Motor neuron (in vitro differentiated cells): ENCODE measurements at places on chromosomes 7 and 10.

- ATAC-seq = no peak
Measured at GRCh38 chr10:35442028-35442427, 105.7 kb downstream of the CCNY start.

- ATAC-seq = no peak
Measured at GRCh38 chr7:98976396-98977185, 98.3 kb downstream of the TRRAP start.

- peak; percentile 50 for ATAC-seq
Measured at GRCh38 chr7:11185179-11185815, 211.6 kb downstream of the PHF14 start.

DNA sequence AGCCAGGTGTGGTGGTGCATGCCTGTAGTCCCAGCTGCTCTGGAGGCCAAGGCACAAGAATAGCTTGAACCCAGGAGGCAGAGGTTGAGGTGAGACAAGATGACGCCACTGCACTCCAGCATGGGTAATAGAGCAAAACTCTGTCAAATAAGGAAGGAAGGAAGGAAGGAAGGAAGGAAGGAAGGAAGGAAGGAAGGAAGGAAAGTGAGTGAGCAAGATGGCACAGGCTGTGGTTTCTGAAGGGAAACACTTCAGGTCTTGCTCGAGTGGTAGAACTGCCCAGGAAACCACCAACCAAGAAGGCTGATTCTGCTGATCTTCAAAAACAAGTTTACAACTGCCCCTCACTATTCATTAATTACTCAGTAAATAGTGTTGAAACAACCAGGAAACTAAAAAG lies 45.2 kb downstream of the EZH2 start:
- no peak for ATAC-seq

DNA sequence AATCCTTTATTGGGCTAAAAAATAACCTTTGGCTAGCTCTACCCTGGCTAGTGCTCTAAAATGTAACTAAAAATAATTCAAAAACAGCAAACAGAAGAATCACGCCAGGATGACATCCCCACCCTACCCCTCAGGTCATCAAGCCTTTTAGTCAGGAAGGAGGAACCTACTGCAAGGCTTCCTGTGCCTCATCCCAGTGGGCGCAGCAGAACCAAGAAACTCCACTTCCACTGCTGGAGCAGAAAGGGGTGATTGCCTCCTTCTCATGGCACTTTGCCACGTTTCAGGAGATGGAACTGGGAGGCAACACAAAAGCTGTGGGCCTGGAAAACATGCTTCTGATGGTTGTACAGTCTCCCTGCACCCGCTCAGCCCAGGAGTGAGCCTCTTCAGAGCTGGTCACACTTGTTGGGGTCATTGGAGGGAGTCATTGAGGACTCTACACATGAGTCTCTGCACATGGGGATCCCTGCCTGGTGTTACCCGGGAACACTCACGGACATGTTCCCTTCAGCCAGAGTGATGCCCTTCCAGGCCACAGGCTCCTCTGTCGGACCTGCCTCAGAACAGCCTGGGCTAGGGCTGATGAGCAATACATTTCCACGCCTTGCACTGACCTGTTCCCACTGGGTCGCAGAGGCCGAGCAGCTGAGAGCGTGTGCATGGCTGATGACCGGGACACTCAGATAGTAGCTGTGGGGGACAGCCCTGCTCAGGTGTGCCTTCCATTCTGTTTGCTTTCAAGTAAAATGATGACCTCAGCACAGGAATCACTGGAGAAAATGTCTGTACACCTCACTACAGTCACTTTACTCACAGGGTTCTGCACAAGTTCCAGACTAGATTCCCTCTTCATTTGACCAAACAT lies 355.3 kb downstream of the FGFR2 start:
- ATAC-seq = peak; percentile 51

DNA sequence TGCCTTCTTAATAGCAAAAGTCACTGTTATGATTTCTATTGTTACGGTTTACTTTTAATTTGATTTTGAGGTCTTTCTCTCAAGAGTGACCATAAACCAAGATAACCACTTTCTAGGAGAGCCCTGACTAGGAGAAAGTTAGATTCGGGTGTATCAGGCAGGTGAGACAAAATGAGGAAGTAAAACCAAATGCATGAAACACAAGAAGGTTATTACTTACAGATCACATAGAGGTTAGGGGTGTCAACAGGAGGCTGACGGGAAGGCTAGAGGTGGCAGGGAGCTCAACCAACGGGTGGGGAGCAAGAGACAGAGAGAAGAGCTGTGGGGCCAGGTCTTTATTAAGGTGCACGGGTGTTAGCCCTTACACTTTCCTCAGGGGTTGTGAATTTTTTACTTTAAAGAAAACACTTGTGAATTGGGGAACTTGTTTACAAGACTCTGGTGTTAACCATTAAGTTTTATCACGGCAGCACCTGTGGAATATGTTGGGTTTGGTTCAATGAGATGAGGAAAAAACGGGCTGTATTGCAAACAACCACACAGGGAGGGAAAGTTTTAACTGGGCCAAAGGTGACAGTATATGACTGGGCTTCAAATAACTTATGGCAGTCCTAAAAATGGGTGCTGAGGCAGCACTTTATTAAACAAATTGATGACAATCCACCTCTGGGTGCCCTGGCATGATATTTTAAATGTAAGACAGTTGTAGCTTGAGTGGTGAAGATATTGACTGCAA lies 154.9 kb downstream of the SDHAF3 start:
- no peak for ATAC-seq

DNA sequence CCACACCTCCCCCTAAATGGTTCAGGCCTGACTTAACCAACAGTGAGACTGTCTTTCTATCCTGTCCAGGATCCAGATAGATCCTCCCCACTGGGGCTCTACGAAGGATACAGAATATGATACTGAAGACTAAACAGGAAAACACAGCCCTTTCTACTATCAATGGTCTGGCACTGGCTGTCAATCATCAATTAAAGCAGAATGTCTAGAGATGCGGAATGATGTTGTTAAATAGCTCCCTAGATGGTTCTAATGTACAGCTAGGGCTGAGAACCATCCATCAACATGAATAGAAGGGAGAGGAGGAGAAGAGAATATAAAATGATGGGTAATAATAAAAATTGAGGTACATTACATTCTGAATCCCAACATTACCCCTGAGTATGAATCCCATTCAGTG lies 314.3 kb upstream of the CELF2 start:
- peak; percentile 72 for ATAC-seq

DNA sequence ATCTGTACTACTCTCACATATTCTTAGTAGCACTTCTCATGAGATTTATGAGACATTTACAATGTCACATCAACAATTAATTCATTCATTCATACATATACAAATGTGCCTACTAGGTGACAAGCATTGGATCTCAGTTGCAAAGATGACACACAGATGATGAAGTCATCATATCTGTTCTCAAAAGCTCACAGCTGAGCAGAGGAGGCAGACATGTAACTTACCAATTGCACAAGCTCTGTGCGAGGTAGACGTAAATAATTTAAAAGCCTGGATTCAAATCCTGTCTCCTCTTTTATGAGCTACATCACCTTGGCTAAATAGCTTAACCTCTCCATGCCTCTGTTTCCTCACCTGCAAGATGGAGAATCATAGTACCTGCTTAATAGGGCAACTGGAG lies 109.4 kb upstream of the FAM133B start:
- no peak for ATAC-seq

DNA sequence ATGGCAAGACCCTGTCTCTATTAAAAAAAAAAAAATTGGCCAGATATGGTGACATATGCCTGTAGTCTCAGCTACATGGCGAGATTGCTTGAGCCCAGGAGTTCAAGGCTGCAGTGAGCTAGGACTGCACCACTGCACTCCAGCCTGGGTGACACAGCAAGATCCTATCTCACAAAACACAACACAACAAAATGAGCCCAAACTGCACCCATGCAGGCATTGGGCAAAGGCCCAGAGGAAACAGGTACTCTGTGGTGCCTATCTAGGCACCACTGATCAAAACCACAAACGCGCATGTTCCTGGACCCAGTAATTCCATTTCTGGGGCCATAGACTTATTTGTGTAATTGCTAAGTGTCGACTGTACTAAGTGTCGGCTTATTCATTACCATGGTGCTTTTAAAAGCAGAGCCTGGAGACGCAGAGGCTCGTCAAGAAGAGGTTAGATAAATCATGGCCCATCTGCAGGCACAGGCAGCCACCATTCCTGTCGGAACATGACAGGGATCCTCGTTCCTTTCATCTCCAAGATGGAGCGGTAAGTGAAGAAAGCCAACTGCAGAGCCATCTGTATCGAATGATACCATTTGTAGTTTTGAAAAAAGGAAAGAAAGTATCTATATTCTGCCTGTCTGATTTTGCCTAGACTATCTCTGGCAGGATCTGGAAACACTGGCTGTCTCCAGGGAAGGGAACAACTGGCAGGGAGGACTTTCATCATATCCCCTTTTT lies 160.4 kb upstream of the RHEB start:
- ATAC-seq = no peak

GRCh38 chr10:99346247-99346646 lies 17.1 kb downstream of the CNNM1 start:
- peak; percentile 37 for ATAC-seq

GRCh38 chr10:84903320-84903719 lies 574.9 kb downstream of the CCSER2 start:
- ATAC-seq = no peak

DNA sequence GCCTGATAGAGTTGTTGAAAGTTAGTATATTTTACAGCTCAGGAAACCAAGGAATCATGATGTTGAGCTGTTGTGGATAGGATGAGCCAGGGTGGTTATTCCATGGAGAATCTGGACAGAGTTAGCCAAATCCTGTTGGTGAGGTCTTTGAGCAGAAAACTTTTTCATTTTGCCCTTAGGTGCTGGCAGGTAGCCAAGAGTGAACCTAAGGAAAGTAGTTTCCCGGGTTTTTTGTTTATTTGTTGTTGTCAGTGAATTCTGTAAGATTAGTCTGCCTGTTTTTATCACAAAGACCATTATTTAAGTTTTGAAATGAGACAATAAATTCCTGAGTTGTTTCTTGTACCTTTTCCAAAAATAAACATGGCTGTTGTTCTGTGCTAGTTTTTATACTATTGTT lies 61.0 kb downstream of the GALNT11 start:
- ATAC-seq = no peak

DNA sequence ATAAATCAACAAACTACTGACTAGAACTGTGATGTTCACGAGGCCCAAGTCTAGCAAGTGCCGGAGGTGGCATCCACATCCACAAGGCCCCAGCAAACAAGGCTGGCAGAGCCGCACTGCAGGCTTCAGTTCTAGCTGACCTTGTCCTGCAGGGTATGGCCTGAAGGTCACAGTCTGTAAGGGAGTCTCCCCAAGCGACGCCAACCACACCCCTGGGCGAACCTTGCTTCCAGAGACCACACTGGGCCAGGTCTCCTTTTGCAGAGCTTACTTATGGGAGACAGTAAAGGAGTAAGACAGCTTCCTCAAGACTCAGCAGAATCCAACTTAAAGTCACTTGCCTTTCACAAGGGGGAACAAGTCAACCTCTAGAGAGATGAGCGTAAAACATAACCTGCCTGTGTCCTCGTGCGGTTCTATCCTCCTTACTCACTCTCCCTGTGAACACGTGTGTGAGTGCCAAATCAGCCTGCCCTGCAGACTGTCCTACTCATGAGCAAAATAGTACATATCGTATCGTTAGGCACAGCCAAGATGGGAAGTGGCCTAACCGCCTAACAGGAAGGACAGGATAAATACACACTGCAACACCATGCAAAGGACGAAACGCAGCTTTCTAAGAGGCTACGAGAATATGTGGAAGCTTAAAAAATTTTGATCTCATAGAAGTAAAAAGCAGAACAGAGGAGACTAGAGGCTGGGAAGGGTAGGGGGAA lies 22.7 kb downstream of the FAM53B start:
- ATAC-seq = no peak

GRCh38 chr7:1093502-1093843 lies 5.6 kb downstream of the GPER1 start:
- peak; percentile 37 for ATAC-seq

DNA sequence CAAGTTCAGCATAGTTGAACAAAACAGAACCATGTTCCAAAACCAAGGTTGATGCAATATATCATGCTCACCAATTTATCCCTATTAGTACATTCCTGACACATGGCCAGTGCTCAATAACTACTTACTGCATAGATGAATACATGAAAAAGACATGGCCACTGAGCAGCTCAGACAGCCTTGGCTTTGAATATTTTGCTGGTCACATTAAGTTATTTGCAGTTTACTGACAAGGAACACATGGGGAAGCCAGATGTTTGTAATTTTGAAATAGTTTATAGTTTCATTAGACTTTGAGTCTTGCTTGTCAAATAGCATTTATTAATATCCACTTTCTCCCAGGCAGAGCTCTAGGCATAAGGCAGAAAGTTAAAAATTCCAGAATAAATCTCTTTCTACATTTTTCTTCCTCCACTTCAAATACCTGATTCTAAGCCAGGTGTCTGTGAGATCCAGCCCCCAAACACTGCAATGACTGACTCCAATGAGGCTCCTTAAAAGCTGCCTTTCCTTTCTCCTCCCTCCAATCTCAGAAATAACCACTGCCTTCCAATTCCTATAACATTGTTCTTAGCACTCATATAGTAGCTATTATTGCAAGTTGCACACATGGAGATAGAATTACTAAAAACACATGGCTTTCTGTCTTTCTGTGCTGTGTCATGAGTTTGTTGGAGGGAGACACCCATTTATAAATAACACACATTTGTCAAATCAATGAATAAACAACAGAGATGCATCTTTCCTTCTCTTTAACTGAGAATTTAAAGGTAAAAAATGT lies 91.3 kb downstream of the PCGF5 start:
- ATAC-seq = no peak

DNA sequence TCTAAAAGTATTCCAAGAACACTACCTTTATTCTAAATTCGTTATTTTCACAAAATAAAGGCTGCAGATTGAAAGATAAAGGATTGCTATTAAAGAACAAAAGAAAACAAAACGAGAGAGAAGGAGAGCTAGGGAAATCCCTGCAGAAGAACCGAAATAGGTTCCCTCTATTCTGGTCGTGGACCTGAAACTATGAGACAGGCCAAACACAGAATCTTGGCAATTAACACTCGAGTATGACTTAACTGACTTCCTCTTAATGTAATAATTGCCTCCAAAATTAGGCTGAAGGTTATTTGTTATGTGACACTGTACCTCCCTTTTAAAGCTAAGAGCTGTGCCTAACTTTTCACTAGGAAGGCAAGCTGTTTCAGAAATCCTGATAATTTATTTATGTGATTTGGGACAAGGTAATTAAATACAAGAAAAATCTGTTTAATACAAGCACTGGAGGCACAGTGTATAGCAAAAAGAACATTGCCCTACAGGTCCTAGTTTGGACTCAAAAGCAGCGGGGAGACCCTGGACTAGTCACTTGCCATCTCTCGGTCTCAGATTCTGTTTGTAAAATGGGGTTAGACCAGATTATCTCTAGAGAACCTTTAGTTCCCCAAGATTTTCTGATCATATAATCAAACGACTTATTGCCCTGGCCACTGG lies 11.6 kb downstream of the NAMPT start:
- no peak for ATAC-seq

DNA sequence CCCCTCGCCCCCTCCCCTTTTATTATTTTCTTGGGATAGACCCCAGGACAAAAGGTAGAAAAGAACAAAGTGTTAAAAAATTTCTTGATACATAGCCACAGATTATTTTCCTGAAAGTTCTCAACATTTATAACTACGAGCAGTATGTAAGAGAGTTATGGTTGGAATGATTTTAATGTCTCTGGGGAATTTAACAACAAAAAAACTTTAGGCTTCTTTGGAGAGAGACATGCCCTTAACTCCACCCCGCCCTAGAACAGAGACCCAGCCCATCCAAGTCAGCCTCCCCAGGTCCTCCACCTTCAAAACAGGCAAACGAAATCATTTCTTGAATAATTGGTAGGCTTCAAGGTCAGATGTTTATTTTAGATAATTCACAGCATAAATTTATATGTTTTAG lies 97.1 kb downstream of the TCF7L2 start:
- no peak for ATAC-seq

GRCh38 chr7:86930554-86931307 lies 128.7 kb downstream of the ELAPOR2 start:
- no peak for ATAC-seq
